ENCODE measurements at places on chromosomes 5 and 9. TPM values are rescaled to one million over a fixed set of nuclear protein-coding genes. Genes with fewer than 3 reads are reported as not detected.

Gene MEIKIN
- not detected for total RNA-seq

- no peak for DNase-seq
- H3K27me3 ChIP-seq, result no peaks in the 10 kb centered on the region
- H3K4me3 ChIP-seq, result no peak overlapping the region
- H3K4me1 ChIP-seq, result no peaks in the 10 kb centered on the region
- H3K36me3 ChIP-seq, result no peaks in the 10 kb centered on the region
Observed at GRCh38 chr5:94575196-94575595, 43.2 kb downstream of the KIAA0825 start.

Gene CD180
- not detected for total RNA-seq

- H3K4me1 ChIP-seq, result peaks cover 8% of the 10 kb centered on the region
- no peak overlapping the region for H3K4me3 ChIP-seq
- DNase-seq, result no peak
- no peaks in the 10 kb centered on the region for H3K36me3 ChIP-seq
Observed at GRCh38 chr9:130266236-130267098, 907 bp downstream of the HMCN2 start.

- no peak for DNase-seq
- no peak overlapping the region for H3K4me3 ChIP-seq
- H3K36me3 ChIP-seq, result no peaks in the 10 kb centered on the region
- no peak overlapping the region for H3K27ac ChIP-seq
Observed at GRCh38 chr5:147586832-147587231, 77.0 kb upstream of the DPYSL3 start.

Gene ACTBL2
- total RNA-seq, result 0.45 TPM

- DNase-seq, result no peak
- no peak overlapping the region for H3K27ac ChIP-seq
- H3K27me3 ChIP-seq, result no peaks in the 10 kb centered on the region
- H3K4me1 ChIP-seq, result peaks cover 24% of the 10 kb centered on the region
Observed at GRCh38 chr9:77982581-77983319, 48.9 kb downstream of the GNAQ start.

- H3K4me1 ChIP-seq, result no peaks in the 10 kb centered on the region
- H3K27ac ChIP-seq, result no peak overlapping the region
- no peak for DNase-seq
- H3K27me3 ChIP-seq, result no peaks in the 10 kb centered on the region
- no peak overlapping the region for H3K4me3 ChIP-seq
- H3K36me3 ChIP-seq, result peaks cover 21% of the 10 kb centered on the region
Observed at GRCh38 chr5:14286574-14287421, 143.7 kb downstream of the TRIO start.

GRCh38 chr9:3698531-3698930 is 172.7 kb upstream of the RFX3 start:
- peaks cover 41% of the 10 kb centered on the region for H3K27me3 ChIP-seq
- H3K36me3 ChIP-seq, result no peaks in the 10 kb centered on the region
- H3K4me3 ChIP-seq, result no peak overlapping the region
- H3K4me1 ChIP-seq, result no peaks in the 10 kb centered on the region

GRCh38 chr5:35717718-35718117 is 100.1 kb downstream of the SPEF2 start:
- H3K36me3 ChIP-seq, result no peaks in the 10 kb centered on the region
- no peaks in the 10 kb centered on the region for H3K4me1 ChIP-seq
- H3K27ac ChIP-seq, result no peak overlapping the region
- H3K27me3 ChIP-seq, result no peaks in the 10 kb centered on the region
- no peak overlapping the region for H3K4me3 ChIP-seq
- DNase-seq, result no peak

Gene PCDHA3
- total RNA-seq, result 0.10 TPM

DNA sequence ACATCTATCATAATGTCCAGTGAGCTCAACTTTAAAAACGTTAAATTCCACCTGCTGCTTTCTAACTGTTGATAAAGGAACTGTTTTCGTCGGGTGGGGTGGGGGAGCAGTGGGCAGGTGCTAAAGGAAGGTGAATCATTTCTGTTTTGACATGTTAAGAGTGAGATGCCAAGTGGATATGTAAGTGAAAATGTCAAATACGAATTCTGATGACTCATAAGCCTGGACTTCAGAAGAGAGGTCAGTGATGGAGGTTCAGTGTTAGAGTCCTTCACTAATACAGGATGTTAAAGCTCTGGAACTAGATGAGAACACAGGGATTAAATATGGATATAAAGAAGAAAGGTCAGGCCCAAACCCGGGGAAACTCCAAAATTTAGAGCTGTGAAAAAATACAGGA is 617.9 kb upstream of the CTNND2 start:
- H3K4me3 ChIP-seq, result no peak overlapping the region
- H3K4me1 ChIP-seq, result no peaks in the 10 kb centered on the region
- no peaks in the 10 kb centered on the region for H3K36me3 ChIP-seq

Gene MAMDC2
- 0.29 TPM for total RNA-seq

Gene LCN9
- not detected for total RNA-seq

DNA sequence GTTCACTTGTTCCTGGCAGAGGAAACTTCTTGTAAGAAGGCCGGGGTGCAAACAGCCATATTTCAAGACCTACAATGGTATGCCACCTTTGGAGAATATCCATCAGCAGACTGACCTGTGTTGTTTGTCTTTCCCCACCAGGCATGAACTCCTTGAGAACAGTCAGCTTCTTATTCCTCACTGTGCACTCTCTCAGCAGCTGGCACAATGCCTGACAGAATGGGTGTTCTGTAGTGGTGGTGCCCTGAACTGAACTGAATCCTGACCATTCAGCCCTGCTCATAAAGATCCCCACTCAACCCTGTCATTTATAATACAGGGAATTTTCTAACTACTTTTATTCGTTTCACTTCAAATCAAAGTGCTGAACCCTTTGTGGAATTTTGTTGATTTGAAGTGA is 206.9 kb downstream of the COX7C start:
- no peaks in the 10 kb centered on the region for H3K4me1 ChIP-seq
- H3K36me3 ChIP-seq, result no peaks in the 10 kb centered on the region

- H3K36me3 ChIP-seq, result peaks cover 62% of the 10 kb centered on the region
- H3K27ac ChIP-seq, result peak overlapping the region; percentile 73
- H3K27me3 ChIP-seq, result no peaks in the 10 kb centered on the region
- H3K4me1 ChIP-seq, result peaks cover 16% of the 10 kb centered on the region
- DNase-seq, result no peak
Observed at GRCh38 chr5:140671472-140672125, 1.8 kb downstream of the DND1 start.

Gene WDR38
- total RNA-seq, result not detected

Gene TAF11L4
- not detected for total RNA-seq

Measured in Calu3 (cell line).